ENCODE measurements at places on chromosomes 11 and 22.
A peak's percentile ranks its signal among the peaks of the same experiment; 100 is the strongest.

GRCh38 chr22:31550871-31551370 is 54.6 kb downstream of the SFI1 start:
- no peak for DNase-seq

- no peak for DNase-seq
These were observed 72.8 kb downstream of the PPP2R1B start for GRCh38 chr11:111693224-111693937.

DNA sequence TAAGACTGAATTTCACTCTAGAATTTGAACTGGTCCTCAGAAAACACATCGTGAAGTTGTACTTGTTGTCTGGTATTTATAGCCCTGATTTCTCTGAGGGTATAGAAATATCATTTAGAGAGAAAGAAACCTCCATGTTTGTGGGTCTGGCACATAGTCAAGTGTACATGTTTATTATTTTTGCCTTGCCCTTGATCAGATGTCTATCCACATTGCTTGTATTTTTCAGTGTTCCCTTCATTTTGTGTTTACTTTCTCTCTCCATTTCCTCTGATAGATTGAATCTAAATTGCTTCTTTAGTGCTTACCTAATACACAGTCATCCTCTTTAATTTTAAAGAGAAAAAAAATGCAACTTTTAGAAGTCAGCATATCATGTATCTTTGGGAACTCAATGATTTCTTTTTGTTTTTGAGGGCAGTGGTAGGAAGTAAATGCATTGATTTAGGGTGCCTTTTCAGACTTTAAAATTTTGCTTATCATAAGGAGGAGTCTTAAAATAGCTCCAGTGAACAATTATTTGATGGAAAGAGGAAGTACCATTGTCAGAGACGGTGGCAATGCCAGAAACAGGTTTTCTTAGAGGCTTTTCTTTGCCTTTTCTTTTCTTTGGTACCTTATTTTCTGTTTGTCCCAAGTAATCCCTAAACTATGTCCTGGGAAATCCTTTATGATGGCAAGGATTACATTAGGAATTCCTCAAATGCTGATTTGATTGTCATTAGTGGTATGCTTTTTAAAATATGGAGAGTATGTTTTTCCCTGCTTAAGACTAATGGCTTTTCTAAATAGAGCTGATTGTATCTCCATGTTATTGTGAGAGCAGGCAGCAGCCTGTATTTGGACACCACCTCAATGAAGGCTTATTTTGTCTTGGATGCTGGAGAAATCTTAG is 29.8 kb upstream of the TECTA start:
- DNase-seq = peak; percentile 2

DNA sequence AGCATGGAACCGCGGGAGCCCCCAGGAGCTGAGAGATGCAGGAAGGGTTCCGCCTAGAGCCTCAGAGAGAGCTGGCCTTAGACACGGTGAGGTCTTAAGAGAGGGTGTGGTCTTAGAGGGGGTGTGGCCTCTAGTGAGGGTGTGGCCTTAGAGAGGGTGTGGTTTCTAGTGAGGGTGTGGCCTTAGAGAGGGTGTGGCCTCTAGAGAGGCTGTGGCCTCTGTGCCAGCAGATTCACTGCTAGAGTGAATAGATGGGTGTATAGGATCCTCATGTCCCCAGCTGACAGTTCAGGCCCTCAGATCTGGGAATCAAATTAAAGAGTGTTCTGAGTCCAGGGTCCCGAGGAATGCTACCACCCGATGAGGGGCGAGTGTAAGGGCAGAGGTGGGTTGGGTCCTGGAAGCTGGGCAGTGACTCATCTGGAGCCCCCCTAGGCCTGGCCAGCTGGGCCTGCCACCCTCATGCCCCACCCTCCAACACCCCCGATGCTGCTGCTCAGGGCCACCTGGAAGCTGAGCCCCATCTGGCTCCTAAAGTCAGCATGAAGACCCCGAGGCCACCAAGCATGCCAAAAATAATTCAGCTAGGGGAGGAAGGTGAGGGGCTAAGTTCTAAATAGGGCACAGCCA is 49.5 kb downstream of the IGF2 start:
- peak; percentile 67 for DNase-seq

- peak; percentile 47 for DNase-seq
These were observed 2.2 kb downstream of the APOA1 start for GRCh38 chr11:116835042-116835772.
